ENCODE measurements at places on chromosomes 13 and 19.

- no peak for DNase-seq
Observed at GRCh38 chr13:20044086-20044485, 85.6 kb downstream of the ZMYM2 start.

GRCh38 chr13:27481766-27482165 lies 31.4 kb upstream of the MTIF3 start:
- DNase-seq = peak; percentile 64

- DNase-seq = no peak
Observed at GRCh38 chr13:97826421-97827012, 127.0 kb upstream of the IPO5 start.

GRCh38 chr19:10920781-10921180 lies 7.7 kb downstream of the YIPF2 start:
- DNase-seq = no peak
